ENCODE measurements at places on chromosomes 1 and 21. TPM values are rescaled to one million over a fixed set of nuclear protein-coding genes. Genes with fewer than 3 reads are reported as not detected.

Gene AMY2B
- polyA plus RNA-seq = 21.3 TPM

DNA sequence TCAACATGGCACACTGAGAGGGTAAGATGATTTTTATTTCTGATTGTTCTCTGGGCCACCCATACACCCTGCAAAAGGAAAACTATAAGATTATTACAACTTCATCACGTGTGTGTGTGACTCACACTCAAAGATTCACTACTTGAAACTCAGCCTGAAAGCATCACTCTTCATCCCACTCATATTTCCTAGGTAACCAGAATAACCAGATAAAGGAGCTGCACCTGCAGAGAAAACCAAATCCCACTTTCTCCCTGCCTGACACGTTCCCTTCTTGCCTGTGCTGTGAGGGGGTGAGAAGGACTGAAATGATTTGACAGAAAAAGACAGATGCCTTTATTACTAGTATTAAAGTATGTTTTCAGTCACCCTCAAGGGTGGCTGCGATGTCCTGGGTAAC lies 131.6 kb downstream of the TGFBR3 start:
- H3K36me3 ChIP-seq = no peaks in the 10 kb centered on the region
- H3K4me3 ChIP-seq = no peak overlapping the region
- H3K27me3 ChIP-seq = no peaks in the 10 kb centered on the region
- peaks cover 16% of the 10 kb centered on the region for H3K4me1 ChIP-seq
- peak overlapping the region; percentile 53 for H3K27ac ChIP-seq
- DNase-seq = no peak

DNA sequence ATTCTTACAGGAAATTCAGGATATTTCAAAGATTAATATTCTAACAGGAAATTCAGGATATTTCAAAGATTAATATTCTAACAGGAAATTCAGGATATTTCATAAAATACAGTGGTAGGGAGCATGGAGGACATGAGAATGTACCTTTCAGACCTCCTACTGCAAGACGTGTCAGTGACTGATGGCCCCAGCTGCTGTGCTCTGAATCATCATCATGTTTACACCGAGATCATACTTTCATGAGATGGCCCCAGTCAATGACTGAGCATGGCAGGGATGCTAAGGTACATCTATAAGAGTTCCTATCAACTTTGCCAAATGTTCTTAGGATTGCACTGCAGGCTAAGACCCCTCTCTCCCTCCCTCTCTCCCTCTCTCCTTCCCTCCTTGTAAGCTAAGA lies 69.0 kb downstream of the HFM1 start:
- H3K4me3 ChIP-seq = no peak overlapping the region
- H3K4me1 ChIP-seq = no peaks in the 10 kb centered on the region
- no peak for DNase-seq
- no peaks in the 10 kb centered on the region for H3K36me3 ChIP-seq

- no peak overlapping the region for H3K4me3 ChIP-seq
- H3K4me1 ChIP-seq = no peaks in the 10 kb centered on the region
- no peak overlapping the region for H3K27ac ChIP-seq
- DNase-seq = no peak
These were observed 55.1 kb upstream of the RGS4 start for GRCh38 chr1:163013826-163014600.

GRCh38 chr1:54474310-54475251 lies 68.4 kb upstream of the SSBP3 start:
- peak overlapping the region; percentile 4 for H3K4me3 ChIP-seq
- H3K36me3 ChIP-seq = no peaks in the 10 kb centered on the region
- DNase-seq = peak; percentile 56
- no peak overlapping the region for H3K27ac ChIP-seq

DNA sequence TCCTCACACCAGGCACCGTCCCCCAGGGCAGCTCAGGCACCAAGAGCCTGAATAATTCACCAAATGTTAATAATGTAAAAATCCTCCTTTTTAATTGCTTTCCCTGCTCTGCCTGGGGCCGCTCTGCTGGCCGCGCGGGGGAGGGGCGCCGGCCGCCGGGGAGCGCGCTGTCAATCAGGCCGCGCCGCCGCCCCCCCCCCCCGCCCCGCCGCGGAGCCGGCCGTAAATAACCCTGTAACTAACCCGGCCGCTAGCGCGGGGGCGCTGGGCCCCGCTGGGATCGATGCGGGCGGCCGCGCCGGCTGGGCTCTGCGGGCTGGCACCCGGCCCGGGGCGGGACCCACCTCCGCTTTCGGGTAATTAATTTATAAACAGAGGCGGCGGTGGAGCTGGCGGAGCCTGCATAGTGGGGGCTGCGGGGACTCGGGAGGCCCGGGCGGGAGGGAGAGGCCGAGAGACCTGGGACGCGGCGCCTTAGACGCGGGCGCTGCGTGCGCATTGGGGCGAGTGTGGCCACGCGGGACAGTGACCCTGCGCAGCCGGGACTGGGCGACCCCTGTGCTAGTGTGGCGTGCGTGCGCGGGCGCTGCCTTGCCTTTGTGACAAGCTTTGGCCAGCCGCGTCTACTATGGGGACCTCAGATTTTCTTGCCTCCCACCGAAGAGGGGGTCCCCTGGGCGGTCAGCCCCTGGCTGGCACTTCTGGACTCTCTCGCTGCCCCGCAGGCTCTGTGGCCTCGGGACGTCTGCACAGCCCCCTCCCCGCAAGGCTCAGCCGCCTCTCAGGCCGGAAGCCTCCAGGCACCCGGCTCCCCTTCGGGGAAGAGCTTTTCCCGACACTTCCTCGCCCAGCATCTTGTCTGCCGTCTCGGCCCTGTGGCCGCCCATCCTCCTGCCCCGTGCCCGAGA lies 16.6 kb downstream of the SAMD11 start:
- peaks cover 49% of the 10 kb centered on the region for H3K36me3 ChIP-seq
- peaks cover 75% of the 10 kb centered on the region for H3K4me1 ChIP-seq
- peak overlapping the region; percentile 9 for H3K4me3 ChIP-seq
- DNase-seq = no peak

DNA sequence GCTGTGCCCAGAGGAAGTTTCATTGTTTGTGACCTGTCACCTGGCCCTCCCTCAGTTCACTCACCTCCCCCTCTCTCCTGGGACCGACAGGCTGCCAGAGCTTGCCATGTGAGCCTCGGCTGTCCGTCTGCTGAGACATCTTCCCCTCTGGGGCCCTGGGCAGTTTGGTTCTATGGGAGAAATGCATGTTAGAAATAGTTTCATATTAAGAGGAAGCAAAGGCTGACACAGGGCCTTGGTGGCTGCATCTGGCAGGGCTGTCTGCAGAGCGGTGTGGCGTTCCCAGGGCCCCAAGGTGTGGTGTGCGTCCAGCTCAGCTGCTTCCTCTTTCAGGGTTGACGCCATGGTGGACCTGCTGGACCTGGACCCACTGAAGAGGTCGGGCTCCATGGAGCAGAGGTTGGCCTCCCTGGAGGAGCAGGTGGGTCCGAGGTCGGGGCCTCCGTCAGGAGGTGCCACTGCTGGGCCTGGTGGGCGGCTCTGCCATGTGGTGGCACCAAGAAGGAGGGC lies 31.9 kb upstream of the LRRC3 start:
- DNase-seq = no peak
- no peaks in the 10 kb centered on the region for H3K27me3 ChIP-seq
- peaks cover 50% of the 10 kb centered on the region for H3K36me3 ChIP-seq

DNA sequence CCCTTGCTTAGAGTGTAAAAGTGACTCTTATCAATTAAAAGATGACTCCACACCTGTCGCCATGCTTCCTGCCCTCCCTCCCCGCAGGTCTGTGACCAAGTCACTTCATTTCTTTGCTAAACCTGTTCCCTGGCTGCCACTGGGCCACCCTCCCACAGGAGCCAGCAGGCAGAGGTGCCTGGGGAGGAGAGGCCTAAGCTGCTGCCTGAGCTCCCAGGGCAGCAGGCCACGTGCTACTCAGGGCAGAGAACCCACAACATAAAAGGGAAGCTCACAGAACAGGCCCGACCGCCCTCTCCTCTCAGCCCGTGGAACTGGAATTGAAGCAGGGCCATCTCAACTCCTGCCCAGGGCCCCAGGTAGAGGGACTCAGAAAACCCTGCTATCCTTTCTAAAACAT lies 4.9 kb downstream of the C1orf198 start:
- DNase-seq = no peak
- H3K27ac ChIP-seq = peak overlapping the region; percentile 88

Gene CHML
- polyA plus RNA-seq = 23.5 TPM

GRCh38 chr21:41433566-41433965 lies 7.5 kb downstream of the MX1 start:
- peaks cover 5% of the 10 kb centered on the region for H3K36me3 ChIP-seq
- H3K4me1 ChIP-seq = no peaks in the 10 kb centered on the region

- no peak overlapping the region for H3K27ac ChIP-seq
- no peaks in the 10 kb centered on the region for H3K27me3 ChIP-seq
- H3K36me3 ChIP-seq = no peaks in the 10 kb centered on the region
- H3K4me3 ChIP-seq = no peak overlapping the region
- no peak for DNase-seq
These were observed 70.2 kb upstream of the ERRFI1 start for GRCh38 chr1:8096105-8097011.

- H3K4me3 ChIP-seq = peak overlapping the region; percentile 54
- H3K27ac ChIP-seq = peak overlapping the region; percentile 10
- peak; percentile 35 for DNase-seq
- peaks cover 26% of the 10 kb centered on the region for H3K4me1 ChIP-seq
- H3K36me3 ChIP-seq = no peaks in the 10 kb centered on the region
These were observed 2.7 kb downstream of the MAN1C1 start for GRCh38 chr1:25619101-25619890.

- H3K36me3 ChIP-seq = no peaks in the 10 kb centered on the region
- H3K4me1 ChIP-seq = peaks cover 27% of the 10 kb centered on the region
- H3K4me3 ChIP-seq = no peak overlapping the region
- no peaks in the 10 kb centered on the region for H3K27me3 ChIP-seq
These were observed 9.7 kb upstream of the FMOD start for GRCh38 chr1:203360547-203361185.

- H3K4me1 ChIP-seq = peaks cover 6% of the 10 kb centered on the region
- H3K27ac ChIP-seq = no peak overlapping the region
- no peaks in the 10 kb centered on the region for H3K36me3 ChIP-seq
- no peak for DNase-seq
- no peak overlapping the region for H3K4me3 ChIP-seq
- no peaks in the 10 kb centered on the region for H3K27me3 ChIP-seq
These were observed 157.2 kb upstream of the KAZN start for GRCh38 chr1:14441302-14441741.

Gene TRIM67
- 33.9 TPM for polyA plus RNA-seq

GRCh38 chr1:114063544-114063943 lies 84.3 kb downstream of the OLFML3 start:
- H3K4me3 ChIP-seq = no peak overlapping the region
- no peak for DNase-seq
- H3K27ac ChIP-seq = no peak overlapping the region
- H3K4me1 ChIP-seq = peaks cover 2% of the 10 kb centered on the region

DNA sequence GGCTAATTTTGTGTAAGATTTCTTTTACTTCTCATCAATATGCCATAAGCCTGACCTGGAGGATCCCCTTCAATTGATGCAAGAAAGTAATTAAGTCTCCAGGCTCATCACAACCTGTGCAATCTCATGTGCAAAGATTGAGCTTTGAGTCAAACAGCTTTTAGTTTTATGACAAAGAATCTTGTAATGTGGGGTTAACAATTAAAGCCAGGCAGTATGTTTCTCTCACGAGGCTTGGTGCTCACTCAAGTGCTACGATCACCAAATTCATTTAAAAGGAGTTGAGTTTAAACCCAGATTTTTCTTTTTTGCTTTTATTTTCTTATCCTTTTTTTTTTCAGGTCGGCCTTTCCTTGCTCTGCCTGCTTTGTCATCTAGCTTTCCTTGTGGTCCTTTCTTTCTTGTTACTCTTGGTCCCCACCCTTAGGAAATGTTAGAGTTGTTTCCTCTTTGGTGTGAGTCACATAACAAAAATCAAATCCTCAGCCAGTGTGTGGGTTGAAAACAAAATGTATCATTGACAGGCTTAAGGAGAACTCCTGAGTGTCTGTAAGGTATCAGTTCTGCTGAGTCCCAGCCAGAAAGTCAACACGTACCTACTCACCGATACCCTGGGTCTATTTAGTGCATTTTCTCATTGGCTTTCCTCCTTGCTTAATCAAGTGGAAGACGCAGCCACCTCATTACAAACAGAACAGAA lies 1037.2 kb downstream of the ADGRL2 start:
- H3K4me3 ChIP-seq = no peak overlapping the region
- DNase-seq = peak; percentile 54
- H3K27me3 ChIP-seq = peaks cover 2% of the 10 kb centered on the region
- H3K4me1 ChIP-seq = no peaks in the 10 kb centered on the region
- H3K36me3 ChIP-seq = no peaks in the 10 kb centered on the region

Gene OR6N1
- not detected for polyA plus RNA-seq

DNA sequence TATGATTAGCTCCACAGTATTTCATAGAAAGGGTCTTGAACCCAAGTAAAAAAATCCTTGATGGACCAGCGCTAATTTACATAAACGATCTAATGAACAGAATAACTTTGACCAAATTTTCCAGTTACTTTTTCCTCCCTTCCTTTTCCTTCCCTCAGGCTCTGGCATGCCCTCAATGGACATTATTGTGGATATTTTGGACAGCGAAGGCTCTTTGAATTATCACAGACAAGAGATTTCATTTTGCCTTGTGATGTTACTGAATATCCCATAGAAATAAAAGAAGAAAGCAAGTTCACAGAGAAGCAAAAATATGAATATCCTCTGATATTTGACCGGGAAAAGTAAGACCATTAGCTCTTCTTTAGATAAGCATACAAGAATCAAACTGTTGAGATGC lies 60.3 kb upstream of the EXO1 start:
- no peaks in the 10 kb centered on the region for H3K27me3 ChIP-seq
- no peaks in the 10 kb centered on the region for H3K4me1 ChIP-seq
- no peak overlapping the region for H3K4me3 ChIP-seq
- no peak overlapping the region for H3K27ac ChIP-seq
- H3K36me3 ChIP-seq = no peaks in the 10 kb centered on the region

Gene LDLRAD1
- not detected for polyA plus RNA-seq

- no peak overlapping the region for H3K4me3 ChIP-seq
- DNase-seq = no peak
These were observed 24.5 kb downstream of the TMPRSS2 start for GRCh38 chr21:41483415-41483814.

DNA sequence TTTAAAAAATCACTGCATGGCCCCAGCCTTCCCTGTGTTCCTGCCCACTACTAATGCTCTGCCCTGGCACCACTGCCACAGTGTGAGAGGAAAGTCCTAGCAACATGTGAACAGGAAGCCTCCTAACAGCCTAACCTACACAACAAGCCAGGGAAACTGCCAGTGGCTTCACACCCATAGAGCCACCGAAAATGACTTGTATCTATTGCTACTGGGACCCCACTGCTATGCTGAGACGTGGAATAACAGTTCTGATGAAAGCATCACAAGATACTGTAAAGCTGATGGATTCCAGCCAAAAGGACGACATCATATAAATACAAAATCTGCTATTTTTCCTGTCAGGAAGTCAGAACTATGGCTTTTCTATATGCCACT lies 74.9 kb downstream of the JAK1 start:
- H3K4me1 ChIP-seq = no peaks in the 10 kb centered on the region
- H3K4me3 ChIP-seq = no peak overlapping the region
- H3K27ac ChIP-seq = peak overlapping the region; percentile 16
- H3K27me3 ChIP-seq = no peaks in the 10 kb centered on the region

GRCh38 chr21:34570313-34570712 lies 44.6 kb downstream of the RCAN1 start:
- H3K27ac ChIP-seq = no peak overlapping the region
- no peaks in the 10 kb centered on the region for H3K27me3 ChIP-seq
- no peak overlapping the region for H3K4me3 ChIP-seq
- no peak for DNase-seq
- H3K4me1 ChIP-seq = no peaks in the 10 kb centered on the region

GRCh38 chr1:235423214-235423652 lies 56.0 kb downstream of the TBCE start:
- no peaks in the 10 kb centered on the region for H3K4me1 ChIP-seq
- H3K27me3 ChIP-seq = no peaks in the 10 kb centered on the region
- H3K36me3 ChIP-seq = peaks cover 6% of the 10 kb centered on the region
- H3K27ac ChIP-seq = no peak overlapping the region

Gene ELK4
- polyA plus RNA-seq = 12.6 TPM

Gene GLMP
- polyA plus RNA-seq = 28.9 TPM

GRCh38 chr1:46194641-46195193 lies 3.5 kb downstream of the POMGNT1 start:
- no peaks in the 10 kb centered on the region for H3K27me3 ChIP-seq
- no peak overlapping the region for H3K4me3 ChIP-seq
- H3K27ac ChIP-seq = no peak overlapping the region
- peaks cover 23% of the 10 kb centered on the region for H3K4me1 ChIP-seq
